AG08396 (cell line): ENCODE measurements at places on chromosomes 11 and 22.
A peak's percentile ranks its signal among the peaks of the same experiment; 100 is the strongest.

GRCh38 chr11:59680287-59681154, 11.7 kb upstream of the PATL1 start:
- peak; percentile 74 for DNase-seq

DNA sequence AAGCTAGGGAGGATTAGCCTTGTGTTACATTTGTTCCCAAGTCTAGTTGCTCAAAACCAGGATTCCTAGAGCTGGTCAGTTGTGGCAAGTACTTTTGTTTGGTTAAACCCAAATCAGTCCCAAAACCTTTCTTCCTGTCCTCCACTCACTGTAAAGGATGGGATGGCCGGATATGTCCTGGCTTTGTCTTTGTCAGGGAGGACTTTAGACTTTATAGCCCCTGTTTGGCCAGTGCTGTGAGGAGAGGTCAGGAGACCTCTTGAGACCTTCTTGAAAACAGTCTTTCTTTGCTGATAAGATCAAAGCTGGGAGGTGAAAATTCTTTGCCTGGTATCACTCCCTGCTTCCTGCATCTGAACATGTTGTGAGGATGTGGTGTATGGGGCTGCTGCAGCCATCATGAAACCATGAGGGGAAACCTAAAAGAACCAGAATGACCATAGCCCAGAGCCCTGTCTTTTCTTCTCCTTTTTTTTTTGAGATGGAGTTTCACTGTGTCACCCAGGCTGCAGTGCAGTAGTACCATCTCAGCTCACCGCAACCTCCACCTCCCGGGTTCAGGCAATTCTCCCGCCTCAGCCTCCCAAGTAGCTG, 43.6 kb upstream of the FTH1 start:
- no peak for DNase-seq

DNA sequence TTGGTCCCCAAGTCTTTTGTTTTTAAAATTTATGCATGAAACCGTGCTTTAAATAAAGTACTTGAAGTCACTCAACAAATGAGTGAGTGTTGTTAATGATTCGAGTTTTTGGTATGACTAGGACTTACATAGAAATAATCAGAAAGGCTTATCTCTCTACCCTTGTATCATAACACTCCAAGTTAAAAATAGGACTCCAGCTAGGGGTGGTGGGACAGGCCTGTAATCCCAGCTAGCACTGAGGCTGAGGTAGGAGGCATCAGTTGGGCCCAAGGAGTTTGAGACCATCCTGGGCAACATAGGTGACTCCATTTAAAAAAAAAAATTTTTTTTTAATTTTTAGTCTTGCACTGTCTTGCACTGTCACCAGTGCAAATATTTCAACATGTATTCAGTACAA, 55.6 kb downstream of the BCL2L13 start:
- DNase-seq: no peak

GRCh38 chr11:94961255-94961654, 12.1 kb downstream of the CWC15 start:
- no peak for DNase-seq

DNA sequence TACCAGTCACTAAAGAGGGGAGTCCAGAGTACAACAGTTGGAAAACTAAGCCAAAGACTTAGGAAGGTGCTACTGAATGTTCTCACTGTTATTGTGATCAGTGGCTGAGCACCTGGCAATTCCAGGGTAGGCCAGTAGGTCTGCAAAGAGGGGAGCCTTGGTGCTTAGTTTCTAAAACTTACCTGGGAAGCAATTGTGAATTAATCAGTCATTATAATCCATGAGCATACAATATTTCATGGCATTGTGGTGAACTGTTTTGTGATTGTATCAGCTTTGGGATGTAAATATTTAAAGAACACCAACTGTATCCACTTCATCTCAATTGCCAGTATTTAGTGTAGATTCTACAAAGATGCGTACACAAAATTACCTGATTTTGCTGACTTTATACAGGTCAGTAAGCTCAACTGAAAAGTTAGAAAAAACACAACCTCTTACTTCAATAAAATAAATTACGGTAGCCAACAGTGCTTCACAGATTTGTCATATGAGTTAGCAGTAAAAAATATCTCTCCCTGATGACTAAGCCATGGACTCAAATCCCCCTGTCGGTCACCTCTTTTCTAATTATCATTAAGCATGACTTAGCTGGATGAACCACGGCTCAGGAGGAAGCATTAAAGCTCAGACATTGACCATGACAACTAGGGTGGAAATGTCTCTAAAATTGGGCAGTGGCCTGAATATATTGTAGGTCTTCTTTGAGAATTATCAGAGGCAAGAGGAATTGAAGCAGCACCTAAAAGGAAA, 30.8 kb upstream of the SORL1 start:
- DNase-seq: no peak

DNA sequence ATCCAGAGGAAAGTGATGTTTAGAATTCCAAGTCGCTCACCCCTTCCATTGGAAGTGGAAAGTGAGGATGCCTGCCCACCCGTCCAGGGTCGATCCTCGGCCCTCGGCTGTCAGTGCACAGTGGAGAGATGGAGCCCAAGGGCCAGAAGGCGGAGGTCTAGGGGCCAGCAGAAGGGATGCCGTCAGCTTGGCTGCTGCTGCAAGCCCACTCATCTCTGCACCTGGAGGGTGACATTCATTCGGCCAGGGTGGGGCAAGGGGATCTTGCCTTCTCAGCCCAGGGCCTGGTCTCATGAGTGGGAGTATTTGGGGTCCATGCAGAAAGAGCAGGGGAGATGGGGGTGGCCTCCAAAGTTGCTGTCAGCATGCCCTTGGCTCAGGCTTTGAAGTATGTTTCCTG, 30.7 kb downstream of the LINC01488 start:
- no peak for DNase-seq

DNA sequence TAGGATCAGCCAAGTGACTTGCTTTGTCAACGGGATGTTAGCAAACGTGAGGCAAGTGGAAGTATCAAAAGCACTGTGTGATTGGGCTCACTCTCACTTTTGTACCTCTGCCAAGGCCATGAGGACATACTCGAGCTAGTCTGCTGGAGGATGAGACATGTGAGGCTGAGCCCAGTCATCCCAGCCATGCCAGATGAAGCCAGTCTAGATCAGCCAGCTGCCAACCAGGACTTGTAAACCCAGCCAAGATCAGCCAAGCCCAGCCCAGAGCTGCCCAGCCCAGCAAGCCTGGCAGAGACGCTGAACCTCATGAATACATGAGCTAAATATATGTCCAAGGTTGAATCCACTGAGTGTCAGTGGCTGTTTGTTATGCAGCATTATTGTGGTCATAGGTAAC, 369.7 kb downstream of the MN1 start:
- DNase-seq: no peak

DNA sequence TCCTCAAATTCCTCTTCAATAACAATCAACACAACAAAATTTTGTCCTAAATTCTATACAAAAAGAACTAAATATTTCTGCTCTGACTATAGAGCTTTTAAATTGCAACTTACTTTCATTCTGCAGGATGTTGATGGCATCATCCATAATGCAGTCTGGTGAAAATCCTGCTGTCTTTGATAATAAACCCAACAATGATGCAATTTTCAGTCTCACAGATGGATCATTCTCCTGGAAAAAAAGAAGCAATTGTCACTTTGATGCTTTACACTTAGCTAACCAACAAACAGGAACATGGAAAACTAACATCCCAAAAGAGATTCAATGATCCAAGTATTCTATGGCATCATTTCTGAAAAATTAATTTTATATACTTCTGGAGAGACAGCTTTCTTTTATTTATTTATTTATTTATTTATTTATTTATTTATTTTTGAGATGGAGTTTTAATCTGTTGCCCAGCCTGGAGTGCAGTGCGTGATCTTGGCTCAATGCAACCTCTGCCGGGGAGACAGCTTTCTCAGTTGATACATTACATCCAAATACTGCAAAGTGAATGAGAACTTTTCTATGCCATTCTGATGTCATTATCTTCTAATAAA, 13.0 kb downstream of the INTS4 start:
- DNase-seq: no peak

GRCh38 chr11:126430581-126431335, 75.3 kb downstream of the ST3GAL4 start:
- no peak for DNase-seq

DNA sequence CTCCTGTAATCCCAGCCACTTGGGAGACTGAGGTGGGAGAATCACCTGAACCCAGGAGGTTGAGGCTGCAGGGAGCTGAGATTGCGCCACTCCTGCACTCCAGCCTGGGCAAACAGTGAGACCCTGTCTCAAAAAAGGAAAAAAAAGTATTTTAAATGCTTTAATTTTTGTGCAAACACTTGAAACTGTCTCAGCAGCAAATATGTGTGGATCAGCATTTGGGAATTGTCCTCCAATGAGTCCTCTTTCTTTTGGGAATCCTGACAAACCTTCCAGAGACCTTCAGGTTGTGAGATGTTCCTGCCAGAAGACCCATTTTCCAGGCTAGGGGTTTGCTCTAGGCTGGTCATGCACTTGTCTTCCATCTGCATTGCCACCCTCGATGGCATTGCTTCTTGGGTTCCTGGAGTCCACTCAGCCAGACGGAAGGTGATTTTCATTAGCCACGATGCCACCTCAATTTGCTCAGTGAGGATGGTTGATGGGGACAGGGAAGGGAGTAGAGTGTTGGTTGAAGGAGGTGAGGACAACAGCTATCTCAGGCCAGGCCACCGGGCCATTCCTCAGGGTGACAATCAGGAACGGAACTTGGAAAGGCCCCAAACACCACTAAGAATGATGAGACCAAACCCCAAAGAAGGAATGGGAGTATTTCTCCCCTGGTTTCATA, 55.4 kb downstream of the ST14 start:
- no peak for DNase-seq

DNA sequence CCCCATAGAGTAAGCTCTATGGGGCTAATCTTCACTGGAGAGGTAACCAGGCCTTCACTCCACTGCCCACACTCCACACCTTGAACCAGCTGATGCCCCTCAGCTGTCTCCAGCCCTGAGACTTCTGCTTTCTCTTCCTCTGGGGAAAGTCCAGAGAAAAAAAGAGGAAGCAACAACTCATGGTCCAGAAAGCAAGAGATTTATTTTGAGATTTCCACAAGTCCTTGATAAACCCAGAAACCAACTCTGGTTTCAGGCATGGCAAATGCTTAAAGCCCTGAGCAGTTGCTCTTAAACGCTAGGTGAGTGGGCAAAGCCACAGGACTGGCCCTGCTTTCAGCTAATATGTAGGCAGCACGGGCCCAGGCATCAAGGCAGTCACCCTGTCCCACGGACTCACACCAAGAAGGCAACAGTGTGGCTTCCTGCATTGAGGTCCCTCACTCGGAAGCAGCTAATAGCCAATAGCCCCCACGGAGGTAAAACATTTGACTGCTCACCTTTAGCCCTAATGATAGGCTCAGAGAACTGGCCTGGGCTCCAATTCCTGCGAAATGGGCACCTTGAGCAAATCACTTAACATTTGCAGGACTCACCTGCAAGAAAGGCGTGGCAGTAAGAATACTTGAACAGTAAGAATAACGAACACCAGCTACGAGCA, 4.3 kb downstream of the CYB561A3 start:
- no peak for DNase-seq

- no peak for DNase-seq
Measured at GRCh38 chr11:2576549-2576948, 123.2 kb downstream of the KCNQ1OT1 start.

DNA sequence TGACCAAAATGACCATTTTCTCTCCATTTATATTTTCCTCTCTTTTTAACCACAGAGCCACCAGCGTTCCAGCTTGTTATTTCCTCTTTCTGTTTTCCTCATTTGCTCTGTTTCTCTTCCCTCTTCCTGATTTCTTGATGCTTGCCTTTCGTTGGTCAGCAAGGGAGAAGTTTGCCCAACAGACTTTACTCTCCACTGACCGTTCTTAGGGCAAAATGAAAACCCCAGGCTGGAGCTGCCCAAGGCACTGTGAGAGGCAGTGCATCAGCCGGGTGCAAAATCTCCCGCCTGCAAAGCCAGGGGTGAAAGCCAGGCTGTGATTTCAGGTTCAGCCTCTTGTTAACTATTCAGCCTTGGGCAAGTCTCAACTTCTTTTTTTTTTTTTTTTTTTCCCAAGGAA, 26.1 kb upstream of the APLP2 start:
- DNase-seq: no peak

DNA sequence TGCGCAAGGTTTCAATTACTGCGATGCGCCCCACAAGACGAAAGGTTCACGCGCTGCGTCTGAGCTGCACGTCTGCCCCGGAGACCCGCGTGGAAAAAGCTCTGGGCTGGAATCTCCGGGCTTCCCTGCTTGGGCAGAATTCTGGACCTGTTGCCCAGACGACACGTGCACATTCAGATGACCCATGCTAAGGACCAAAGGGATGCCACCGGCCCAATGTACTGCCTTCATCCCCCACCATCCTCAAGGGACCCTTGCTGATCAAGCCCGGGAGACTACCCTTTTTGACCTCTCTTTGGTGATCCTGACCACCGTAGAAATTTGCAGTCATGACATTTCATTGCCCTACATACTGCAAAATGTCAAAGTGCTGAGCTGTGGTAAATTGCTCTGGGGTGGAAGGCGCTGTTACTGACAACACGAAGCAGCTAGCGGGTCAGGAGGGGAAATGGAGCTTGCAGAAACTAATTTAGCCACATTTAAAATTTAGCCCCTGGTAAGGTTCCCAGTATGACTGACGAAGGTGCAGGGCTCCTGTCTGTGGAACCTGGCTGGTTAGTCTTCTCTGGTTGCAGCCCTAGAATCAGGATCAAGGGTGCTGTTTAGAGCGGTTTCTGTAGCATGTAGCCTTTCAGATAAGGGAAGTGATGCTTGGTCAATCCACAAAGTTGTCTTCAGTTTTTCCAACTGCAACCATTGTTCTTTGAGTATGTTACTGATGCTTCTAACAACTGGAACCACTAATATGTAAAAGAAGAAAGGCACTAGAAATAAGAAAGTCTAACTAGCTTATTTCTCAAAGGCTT, 81.9 kb downstream of the PRR5L start:
- no peak for DNase-seq

DNA sequence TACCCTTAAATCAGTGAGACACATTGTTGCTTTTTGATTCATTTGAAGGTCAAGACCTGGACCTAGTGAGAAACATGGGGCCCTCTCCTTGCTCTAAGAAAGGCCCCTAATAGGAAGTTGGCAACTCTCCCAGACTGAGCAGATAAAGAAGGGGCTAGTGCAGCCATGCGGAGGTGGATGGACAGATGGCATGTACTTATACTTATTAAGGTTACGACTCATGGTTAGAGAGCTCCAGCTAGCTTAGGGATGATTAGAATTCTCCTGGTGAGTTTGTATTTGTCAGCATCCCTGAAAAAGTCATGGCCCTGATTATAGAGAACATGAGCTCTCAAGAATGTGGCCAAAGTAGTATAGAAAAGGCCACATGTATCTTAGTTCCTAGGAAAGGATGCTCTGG, 112.1 kb upstream of the BDNF start:
- no peak for DNase-seq

- DNase-seq: no peak
Measured at GRCh38 chr11:10192036-10192435, 102.0 kb downstream of the SBF2 start.

GRCh38 chr22:50585238-50585637, 2.6 kb upstream of the CHKB start:
- DNase-seq: no peak

- DNase-seq: peak; percentile 70
Measured at GRCh38 chr11:20647976-20648565, 21.3 kb upstream of the NELL1 start.
